Tibial nerve (tissue), 4 donors: ENCODE measurements at places on chromosomes 6 and 20. TPM values are rescaled to one million over a fixed set of nuclear protein-coding genes. Genes with fewer than 3 reads are reported as not detected.

OR11A1 gene
- not detected for total RNA-seq

GRCh38 chr6:149209871-149210775 is 107.4 kb upstream of the TAB2 start:
- no peak for DNase-seq
- H3K36me3 ChIP-seq: no peaks in the 10 kb centered on the region
- peaks cover 10% of the 10 kb centered on the region for H3K4me1 ChIP-seq
- H3K27me3 ChIP-seq: no peaks in the 10 kb centered on the region
- H3K27ac ChIP-seq: peak overlapping the region; percentile 78
- H3K4me3 ChIP-seq: no peak overlapping the region

EHMT2 gene
- total RNA-seq: 46.5 TPM

- no peaks in the 10 kb centered on the region for H3K36me3 ChIP-seq
- H3K27me3 ChIP-seq: no peaks in the 10 kb centered on the region
- DNase-seq: no peak
- peaks cover 15% of the 10 kb centered on the region for H3K4me1 ChIP-seq
- no peak overlapping the region for H3K4me3 ChIP-seq
Observed at GRCh38 chr6:156720691-156721685, 56.2 kb upstream of the ARID1B start.

DNA sequence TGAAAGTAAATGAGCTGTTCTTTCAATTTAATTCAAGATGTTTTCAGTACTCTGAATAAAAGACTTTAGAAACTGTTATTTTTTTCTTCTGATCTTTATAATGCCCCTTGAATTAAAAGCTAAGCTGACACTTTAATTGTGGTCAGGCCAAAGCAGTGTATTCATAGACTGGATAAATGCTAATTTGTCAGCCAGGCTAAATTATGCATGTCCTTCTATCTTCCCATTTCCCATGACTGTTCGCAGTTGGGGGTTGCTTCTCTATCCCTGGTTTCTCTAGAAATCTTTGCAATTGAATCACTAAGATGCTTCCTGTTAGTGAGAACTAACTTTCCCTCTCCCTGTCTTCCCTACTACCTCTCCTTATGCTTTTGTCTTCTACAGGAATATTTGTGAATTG is 396.2 kb downstream of the RFPL4B start:
- H3K4me1 ChIP-seq: no peaks in the 10 kb centered on the region
- no peaks in the 10 kb centered on the region for H3K27me3 ChIP-seq
- no peaks in the 10 kb centered on the region for H3K36me3 ChIP-seq
- H3K27ac ChIP-seq: no peak overlapping the region
- DNase-seq: no peak

RBM24 gene
- total RNA-seq: 9.8 TPM

- H3K36me3 ChIP-seq: no peaks in the 10 kb centered on the region
- no peak overlapping the region for H3K4me3 ChIP-seq
- H3K4me1 ChIP-seq: no peaks in the 10 kb centered on the region
- DNase-seq: no peak
- H3K27me3 ChIP-seq: no peaks in the 10 kb centered on the region
Observed at GRCh38 chr20:24147961-24148360, 159.4 kb upstream of the GGTLC1 start.

GRCh38 chr6:169167581-169168301 is 85.9 kb downstream of the THBS2 start:
- no peak overlapping the region for H3K27ac ChIP-seq
- H3K4me3 ChIP-seq: no peak overlapping the region
- DNase-seq: no peak
- H3K27me3 ChIP-seq: no peaks in the 10 kb centered on the region

TCFL5 gene
- 13.2 TPM for total RNA-seq

- H3K27me3 ChIP-seq: no peaks in the 10 kb centered on the region
- H3K36me3 ChIP-seq: no peaks in the 10 kb centered on the region
- no peaks in the 10 kb centered on the region for H3K4me1 ChIP-seq
- H3K27ac ChIP-seq: no peak overlapping the region
- DNase-seq: no peak
- H3K4me3 ChIP-seq: no peak overlapping the region
Observed at GRCh38 chr6:53805725-53806124, 10.9 kb downstream of the LRRC1 start.

TNNC2 gene
- total RNA-seq: not detected

DNA sequence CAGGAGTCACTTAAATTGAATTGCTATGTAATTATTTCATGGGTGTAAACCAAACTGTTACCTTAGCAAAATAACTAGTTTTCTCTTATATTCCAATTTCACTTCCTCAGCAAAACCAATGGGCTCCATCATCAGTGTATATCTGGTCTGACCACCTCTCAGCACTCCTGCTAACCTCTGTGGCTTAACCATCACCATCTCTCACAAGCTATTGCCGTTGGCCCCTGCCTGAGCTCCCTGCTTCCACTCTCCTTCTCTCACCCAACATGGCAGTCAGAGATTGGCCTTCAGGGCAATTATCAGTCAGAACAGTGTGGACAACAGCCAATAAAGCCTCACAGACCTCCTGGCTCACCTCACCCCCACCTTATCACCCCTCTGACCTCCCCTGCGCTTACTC is 124.0 kb downstream of the CARMIL1 start:
- DNase-seq: no peak
- no peaks in the 10 kb centered on the region for H3K4me1 ChIP-seq
- no peak overlapping the region for H3K4me3 ChIP-seq
- H3K27me3 ChIP-seq: no peaks in the 10 kb centered on the region
- no peak overlapping the region for H3K27ac ChIP-seq

DNA sequence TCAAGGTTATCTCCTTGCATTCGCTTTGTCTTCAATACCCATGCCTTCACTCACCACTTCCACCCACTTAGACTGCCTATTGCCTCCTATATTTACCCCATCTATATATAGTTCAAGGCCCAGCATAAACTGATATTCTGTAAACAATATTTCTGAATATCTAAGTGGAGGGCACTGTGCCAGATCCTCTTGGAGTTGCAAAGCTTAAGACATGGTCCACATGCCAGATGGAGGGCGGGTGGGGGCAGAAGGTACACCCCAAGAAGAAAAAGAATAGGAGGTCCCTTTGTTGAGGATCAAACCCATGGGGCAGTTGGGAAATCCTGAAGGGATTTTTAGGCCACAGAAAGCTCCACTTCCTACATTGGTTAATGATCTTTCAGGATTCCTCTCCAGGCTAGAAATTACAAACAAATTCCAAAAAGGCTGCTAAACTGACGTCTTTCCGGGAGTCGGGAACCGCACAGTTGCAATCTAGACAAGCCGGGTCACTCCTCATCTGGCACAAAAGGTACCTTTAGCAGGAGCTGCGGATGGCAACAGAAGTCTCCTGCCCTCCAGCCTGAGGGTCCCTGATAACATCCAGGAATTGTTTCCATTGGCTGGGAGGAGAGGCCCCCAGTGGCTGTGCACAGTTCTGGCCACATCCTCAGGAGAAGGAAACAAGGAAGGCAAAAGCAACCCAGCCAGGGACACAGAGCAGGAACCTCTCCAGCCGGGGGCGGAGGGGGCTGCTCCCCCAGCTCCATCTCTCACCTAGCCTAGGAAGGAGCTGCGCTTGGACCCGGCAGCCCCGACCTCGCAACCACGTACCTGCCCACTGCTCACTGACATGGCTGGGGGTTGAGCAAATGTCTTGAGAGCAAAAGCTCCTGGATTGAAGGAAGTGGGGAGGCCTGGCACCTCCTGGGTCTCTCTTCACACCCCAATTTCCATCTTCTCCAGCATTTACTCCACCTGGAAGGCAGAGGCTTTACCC is 5.9 kb upstream of the LPIN3 start:
- H3K27me3 ChIP-seq: no peaks in the 10 kb centered on the region
- no peak for DNase-seq
- no peaks in the 10 kb centered on the region for H3K36me3 ChIP-seq
- H3K4me1 ChIP-seq: peaks cover 8% of the 10 kb centered on the region

SPTLC3 gene
- total RNA-seq: 17.1 TPM

GRCh38 chr6:90722648-90723047 is 135.8 kb upstream of the MAP3K7 start:
- DNase-seq: no peak
- no peaks in the 10 kb centered on the region for H3K27me3 ChIP-seq
- H3K4me3 ChIP-seq: no peak overlapping the region
- H3K36me3 ChIP-seq: no peaks in the 10 kb centered on the region
- no peak overlapping the region for H3K27ac ChIP-seq
- H3K4me1 ChIP-seq: no peaks in the 10 kb centered on the region

DNA sequence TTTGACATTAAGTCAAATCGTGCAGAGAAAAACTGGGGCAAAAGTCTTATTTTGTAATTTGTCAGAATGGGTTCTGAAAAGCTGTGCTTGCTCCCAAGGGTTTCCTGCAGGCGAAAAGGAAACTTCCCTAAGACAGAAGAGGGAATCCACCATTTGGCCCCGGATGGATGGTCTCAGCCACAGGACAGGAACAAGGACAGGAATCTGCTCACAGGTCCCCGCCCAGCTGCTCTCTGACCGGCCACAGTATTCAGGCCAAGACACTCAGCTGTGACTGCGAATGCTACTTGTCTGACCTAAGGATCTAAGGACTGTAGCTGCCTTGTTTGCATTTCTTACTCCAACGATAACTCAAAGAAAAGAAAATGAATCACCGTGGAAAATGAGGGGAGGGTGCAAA is 197.0 kb downstream of the BMP7 start:
- no peaks in the 10 kb centered on the region for H3K36me3 ChIP-seq
- H3K4me3 ChIP-seq: no peak overlapping the region
- H3K4me1 ChIP-seq: no peaks in the 10 kb centered on the region

DNA sequence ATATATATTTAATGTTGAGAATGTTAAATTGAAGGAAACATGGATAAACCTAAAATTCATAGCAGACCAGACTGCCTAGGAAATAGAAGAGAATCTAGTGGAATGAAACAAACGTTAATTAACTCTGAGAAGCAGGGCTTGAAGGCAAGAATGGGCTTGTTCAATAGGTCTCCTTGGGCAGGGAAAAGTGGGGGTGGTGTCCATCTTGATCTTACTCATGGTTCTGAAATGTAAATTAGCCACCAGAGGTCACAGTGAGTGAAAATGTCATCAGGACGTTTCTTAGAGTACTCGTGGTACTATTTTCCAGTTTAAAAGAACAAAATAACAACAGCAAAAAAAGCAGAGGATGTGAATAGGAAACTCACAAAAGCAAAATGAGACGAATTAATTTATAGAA is 66.8 kb upstream of the BTBD3 start:
- H3K4me3 ChIP-seq: no peak overlapping the region
- no peak overlapping the region for H3K27ac ChIP-seq
- no peaks in the 10 kb centered on the region for H3K36me3 ChIP-seq
- DNase-seq: no peak
- no peaks in the 10 kb centered on the region for H3K27me3 ChIP-seq

GRCh38 chr6:113120582-113121285 is 736.4 kb upstream of the MARCKS start:
- no peak overlapping the region for H3K27ac ChIP-seq
- H3K36me3 ChIP-seq: no peaks in the 10 kb centered on the region
- no peaks in the 10 kb centered on the region for H3K27me3 ChIP-seq
- DNase-seq: no peak
- H3K4me3 ChIP-seq: no peak overlapping the region

NT5E gene
- total RNA-seq: 29.5 TPM

DNA sequence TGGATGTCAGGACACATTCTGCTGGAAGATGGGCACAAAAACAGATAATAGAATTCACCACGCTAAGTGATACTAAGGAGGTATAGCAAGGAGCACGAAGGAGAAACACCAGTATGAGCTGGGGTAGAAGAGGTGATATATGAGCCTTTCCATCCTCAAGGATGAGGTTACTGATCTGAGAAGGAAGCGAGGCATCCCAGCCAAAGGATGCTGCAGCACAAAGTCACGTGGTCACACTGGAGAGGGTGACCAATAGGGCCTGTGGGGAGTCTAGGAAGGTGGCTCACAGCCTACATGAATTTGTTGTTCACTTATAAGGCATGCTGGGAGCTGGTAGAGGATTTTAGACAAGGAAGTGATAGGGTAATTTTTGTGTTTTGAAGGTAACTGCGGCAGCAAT is 1.4 kb downstream of the GINS1 start:
- no peak for DNase-seq
- H3K36me3 ChIP-seq: no peaks in the 10 kb centered on the region
- H3K27me3 ChIP-seq: no peaks in the 10 kb centered on the region
- H3K4me1 ChIP-seq: no peaks in the 10 kb centered on the region

DNA sequence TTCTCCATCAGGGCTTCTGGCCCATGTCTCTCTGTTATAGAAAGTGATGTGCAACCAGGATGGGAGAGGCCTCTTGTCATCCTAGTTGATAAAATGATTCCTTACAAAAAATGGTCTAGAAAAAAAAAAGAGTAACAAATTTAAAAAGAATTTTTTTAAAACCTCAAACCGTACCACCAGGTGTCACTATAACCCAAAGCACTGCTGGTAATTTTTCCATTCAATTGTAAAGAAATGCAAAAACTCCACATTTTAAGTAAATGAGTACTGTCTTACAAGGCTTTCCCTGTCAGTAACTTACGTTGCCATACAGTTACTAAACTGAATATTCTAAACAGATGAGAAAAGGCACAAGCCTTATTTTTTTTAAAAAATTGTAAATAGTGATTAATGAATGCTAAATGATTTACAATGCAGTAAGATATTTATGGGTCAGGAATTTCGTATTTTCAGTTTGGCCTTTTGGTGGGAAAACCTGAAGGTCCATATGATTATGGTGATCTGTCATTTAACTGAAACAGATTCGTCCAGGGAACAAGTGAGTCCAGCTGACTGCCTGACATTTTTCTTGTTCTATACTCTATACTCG is 95.4 kb downstream of the OGFRL1 start:
- H3K36me3 ChIP-seq: no peaks in the 10 kb centered on the region
- H3K27ac ChIP-seq: no peak overlapping the region
- DNase-seq: no peak
- H3K4me3 ChIP-seq: no peak overlapping the region
- no peaks in the 10 kb centered on the region for H3K27me3 ChIP-seq

GRCh38 chr6:117653949-117654348 is 21.3 kb upstream of the NUS1 start:
- no peaks in the 10 kb centered on the region for H3K36me3 ChIP-seq
- no peak overlapping the region for H3K4me3 ChIP-seq
- no peak for DNase-seq
- H3K4me1 ChIP-seq: no peaks in the 10 kb centered on the region
- H3K27ac ChIP-seq: no peak overlapping the region

GRCh38 chr6:24272553-24272952 is 85.3 kb downstream of the DCDC2 start:
- H3K36me3 ChIP-seq: no peaks in the 10 kb centered on the region
- no peaks in the 10 kb centered on the region for H3K4me1 ChIP-seq
- H3K27ac ChIP-seq: no peak overlapping the region
- no peak for DNase-seq
- no peak overlapping the region for H3K4me3 ChIP-seq
- no peaks in the 10 kb centered on the region for H3K27me3 ChIP-seq

C20orf144 gene
- total RNA-seq: not detected

DNA sequence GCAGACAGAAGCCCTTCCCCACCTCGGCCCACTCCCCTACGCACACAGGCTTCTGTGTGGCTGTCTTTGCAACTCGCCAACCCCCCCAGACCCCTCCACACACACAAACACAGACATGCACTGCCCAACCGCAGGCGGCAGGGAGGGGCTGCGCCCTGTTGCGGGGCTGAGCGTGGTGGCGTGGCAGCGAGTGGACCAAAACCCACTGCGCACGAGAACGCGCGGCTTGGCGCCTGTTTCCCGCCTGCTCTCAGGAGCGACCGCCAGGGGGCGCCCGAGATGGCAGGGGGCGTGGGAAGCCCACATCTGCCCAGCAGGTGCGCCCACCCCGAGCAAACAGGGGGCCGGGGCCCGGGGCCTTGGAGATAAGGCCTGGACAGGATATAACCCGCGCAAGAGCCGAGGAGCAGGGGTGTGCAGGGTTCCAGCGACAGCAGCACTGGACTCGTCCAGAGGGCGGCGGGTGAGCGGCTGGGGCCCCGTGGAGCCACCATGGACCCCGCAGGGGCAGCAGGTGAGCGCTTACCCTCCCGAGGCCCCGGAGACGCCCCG is at the start of gene RBPJL:
RBPJL (plus strand) TSS at position 410 of the 552 bp plus-strand sequence; CDS start at position 493, 83 bp downstream.
- no peaks in the 10 kb centered on the region for H3K36me3 ChIP-seq
- H3K4me1 ChIP-seq: no peaks in the 10 kb centered on the region
- H3K27me3 ChIP-seq: peaks cover 58% of the 10 kb centered on the region
- no peak for DNase-seq

GSTA3 gene
- total RNA-seq: not detected
